ENCODE measurements at places on chromosomes 5 and 9.

GRCh38 chr5:138230261-138230660 lies 17.1 kb upstream of the CDC23 start:
- DNase-seq = no peak

- peak; percentile 10 for DNase-seq
Observed at GRCh38 chr9:5949103-5949699, 58.5 kb downstream of the MLANA start.

DNA sequence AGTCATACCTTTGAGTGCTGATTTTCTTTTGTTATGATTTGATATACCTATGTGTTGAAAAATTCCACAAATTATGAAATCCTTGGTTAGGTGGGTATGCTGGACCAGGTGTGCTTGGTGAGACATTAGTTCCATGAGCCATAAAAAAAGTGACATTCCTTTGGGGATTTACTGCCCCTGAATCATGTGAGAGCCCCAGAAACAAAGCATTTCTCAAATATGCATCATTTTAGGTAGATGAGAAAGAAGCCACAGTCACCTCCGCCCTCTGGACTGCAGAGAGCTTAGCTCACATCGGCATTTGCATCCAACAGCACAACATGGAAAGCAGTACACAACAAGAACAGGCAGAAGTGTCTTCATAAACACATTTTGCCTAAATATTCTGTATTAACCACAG lies 55.3 kb downstream of the DAP start:
- no peak for DNase-seq

DNA sequence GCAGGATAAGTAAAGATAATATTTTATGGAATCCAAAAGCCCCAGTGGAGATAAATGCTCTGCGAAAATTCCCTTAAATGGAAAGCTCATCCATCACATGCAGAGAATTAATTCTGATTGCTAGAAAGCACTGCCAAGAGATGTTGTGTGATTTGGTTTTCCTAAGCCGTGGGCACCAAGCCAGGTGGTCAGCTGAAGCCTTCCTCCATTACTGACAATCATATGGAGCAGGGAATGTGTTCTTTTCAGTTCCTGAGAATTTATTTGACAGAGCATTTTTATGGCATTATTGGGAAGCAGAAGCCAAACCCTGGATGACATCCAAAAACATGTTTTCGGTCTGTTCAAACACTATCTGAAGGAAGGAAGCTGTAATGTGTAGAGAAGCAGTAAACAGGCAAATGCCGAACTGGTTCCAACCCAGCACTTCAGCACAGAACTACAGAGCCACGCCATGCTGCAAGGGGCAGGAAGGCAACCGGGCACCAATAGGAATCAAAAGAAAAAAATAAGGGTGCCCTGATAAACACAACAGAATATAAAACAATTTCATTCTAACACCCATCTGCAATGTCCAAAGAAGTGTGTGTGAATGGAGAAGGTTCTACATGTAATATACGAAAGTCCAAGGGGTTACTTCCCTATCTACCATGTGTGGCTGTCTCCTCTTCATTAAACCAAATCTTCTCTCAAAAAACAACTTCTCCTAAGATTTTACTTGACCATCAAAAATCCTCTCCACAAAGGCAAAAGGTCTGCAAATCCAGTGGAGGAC lies 12.3 kb downstream of the ARSB start:
- no peak for DNase-seq

DNA sequence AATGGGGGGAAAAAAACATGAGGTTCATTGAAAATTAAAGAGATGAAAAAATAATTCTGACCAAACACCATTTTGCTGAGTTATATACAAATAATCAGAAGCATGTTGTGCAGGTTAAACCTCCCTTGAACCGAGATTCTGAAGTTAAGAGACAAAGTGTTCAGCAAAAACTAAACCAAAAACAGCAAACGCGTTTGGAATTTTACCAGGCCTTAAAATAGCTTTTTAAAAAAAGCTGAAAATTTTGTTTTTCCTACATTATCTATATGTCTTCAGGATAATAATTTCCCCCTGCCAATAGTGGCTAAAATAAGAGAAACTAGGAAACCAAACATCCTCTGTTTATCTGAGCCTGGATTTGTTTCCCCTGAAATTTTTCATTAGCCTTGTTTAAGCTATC lies 191.7 kb upstream of the DAPK1 start:
- no peak for DNase-seq

DNA sequence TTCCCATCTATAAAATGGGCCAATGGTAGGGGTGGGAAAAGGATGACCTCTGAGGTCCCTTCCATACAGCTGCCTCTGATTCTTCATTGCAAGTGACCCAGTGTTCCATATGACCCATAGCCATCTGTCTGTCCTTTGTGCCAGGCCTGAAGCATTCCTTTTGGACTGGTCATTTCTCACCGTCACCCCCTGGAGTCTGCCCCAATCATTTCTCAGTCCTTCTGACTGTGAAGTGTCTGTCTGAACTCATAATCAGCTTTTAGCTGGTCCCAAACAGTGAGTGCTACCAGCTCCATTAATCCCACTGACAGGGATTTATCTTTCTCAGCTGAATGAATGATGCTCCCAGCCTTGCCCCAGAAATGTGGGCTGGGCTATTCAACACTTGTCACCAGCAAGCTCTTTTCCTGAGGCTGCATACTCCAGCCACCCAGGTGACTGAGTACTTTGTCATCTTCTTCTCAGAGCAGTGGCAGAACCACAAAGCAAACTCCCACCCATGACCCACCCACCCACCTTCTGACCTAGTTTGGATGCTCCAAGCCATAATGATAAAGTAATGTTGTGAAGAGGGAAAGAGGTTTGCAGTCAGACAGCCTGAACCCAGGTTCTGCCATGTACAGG lies 37.4 kb downstream of the KCNIP1 start:
- no peak for DNase-seq

DNA sequence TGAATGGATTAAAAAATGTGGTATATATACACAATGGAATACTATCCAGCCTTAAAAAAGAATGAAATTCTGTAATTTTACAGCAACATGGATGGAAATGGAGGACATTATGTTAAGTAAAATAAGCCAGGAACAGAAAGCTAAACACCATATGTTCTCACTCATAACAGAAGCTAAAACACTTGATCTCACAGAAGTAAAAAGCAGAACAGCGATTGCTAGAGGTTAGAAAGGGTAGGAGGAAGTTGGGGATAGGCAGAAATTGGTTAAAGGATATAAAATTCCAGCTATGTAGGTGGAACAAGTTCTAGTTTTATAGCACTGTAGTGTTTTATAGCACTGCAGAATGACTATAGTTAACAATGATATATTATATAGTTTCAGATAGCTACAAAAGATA lies 15.8 kb downstream of the MARCHF3 start:
- DNase-seq = no peak

GRCh38 chr5:124701016-124701415 lies 45.4 kb downstream of the ZNF608 start:
- no peak for DNase-seq

DNA sequence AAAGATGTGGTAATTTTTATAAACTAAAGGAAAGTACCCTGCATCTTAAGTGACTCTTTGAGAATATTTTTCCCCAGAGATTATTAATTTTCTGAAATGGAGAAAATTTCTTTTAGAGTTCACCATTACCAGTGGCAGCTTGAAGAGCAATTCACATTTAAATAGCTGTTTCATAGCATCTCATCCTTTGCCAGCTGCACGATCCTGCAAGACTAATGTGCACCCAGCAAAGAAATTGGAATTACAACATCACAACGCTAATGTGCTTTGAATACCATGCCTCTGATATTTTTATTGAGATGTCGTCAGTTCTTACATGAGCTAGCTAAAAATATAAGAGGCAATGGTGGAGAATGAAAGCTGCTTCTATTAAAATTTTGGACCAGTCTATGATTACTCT lies 423.5 kb downstream of the TAF11L14 start:
- DNase-seq = no peak

GRCh38 chr5:16245956-16246355 lies 66.4 kb upstream of the MARCHF11 start:
- DNase-seq = no peak

GRCh38 chr5:65882278-65882677 lies 44.1 kb upstream of the ERBIN start:
- no peak for DNase-seq

DNA sequence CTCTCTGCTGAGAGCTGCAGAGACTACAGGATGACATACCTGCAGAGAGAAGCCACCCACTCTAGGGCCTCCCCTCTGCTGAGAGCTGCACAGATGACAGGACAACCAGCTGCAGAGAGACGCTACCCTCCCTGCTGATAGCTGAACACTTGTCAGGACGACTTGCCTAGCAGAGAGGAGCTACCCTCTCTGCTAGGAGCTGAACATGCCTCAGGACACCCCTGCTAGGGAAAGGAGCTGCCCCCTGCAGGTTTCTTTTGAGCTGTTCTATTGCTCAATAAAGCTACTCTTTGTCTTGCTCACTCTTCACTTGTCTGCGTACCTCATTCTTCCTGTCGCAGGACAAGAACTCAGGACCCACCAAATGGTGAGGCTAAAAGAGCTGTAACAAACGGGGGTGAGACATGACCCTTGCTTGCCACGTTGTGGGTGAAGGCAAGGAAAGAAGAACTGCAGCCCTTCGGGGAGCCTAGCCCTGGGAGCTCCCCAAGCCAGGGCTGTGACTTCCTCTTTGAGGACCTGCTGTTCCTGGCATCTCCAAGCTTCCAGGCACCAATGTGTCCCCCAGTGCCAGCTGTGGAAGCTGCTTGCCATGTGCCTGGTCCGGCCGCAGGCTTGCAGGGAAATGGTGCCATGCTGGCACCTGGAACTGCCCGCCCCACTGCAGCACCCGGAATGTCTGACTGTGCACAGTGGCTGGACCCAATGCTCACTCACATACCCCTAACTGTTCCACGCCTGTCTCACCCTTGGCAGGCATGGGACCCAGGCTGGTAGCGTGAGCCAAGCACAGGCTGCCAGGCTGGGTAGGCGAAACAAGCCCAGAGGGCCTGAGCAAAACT lies 5.1 kb upstream of the TESK1 start:
- no peak for DNase-seq

GRCh38 chr9:37732952-37733351 lies 20.7 kb upstream of the TRMT10B start:
- no peak for DNase-seq

- DNase-seq = no peak
Observed at GRCh38 chr9:135032868-135033460, 54.5 kb upstream of the OLFM1 start.

- no peak for DNase-seq
Observed at GRCh38 chr9:132164604-132165362, 2.9 kb downstream of the NTNG2 start.

GRCh38 chr9:61669352-61669751 lies 479.5 kb downstream of the SPATA31A7 start:
- no peak for DNase-seq

GRCh38 chr5:78467752-78468357 lies 107.4 kb downstream of the SCAMP1 start:
- DNase-seq = no peak

DNA sequence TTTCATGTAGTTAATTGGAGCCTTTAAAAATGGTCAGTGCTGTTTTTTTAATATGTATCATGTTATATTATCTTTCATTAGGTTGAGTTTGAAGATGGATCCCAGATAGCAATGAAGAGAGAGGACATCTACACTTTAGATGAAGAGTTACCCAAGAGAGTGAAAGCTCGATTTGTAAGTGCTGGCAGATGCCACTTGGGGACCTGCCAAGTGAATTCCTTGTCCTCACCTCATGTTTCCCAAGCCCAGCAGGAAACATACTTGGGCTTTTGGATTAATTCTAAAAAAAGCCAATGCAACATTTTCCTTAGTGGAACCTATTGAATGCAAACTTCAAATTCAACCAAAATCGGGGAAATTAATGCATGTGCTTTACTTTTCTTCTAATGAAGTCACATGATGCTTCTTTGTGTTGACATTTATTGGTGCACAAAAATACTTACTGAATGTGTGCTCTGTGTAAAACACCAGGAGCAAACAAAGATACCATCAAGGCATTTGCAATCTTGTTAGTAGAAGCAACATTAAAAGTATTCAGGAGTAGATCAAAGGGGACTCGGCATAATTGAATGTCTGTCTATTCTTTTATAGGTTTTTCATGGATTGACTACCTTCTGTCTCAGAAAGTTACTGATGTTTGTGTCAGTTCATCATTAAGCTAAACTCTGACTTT lies 412.1 kb downstream of the KDM4C start:
- no peak for DNase-seq

DNA sequence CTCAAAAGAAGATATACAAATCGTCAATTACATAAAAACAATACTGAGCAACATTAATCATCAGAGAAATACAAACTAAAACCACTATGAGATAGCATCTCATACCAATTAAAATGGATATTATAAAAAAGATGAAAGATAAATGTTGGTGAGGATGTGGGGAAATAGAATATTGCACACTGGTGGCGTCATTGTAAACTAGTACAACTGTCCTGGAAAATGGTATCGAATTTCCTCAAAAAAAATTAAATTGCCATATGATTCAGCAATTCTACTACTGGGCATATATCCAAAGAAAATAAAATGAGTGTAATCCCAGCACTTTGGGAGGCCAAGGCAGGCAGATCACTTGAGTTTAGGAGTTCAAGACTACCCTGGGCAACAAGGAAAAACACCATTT lies 326.0 kb upstream of the FTMT start:
- DNase-seq = no peak

- DNase-seq = no peak
Observed at GRCh38 chr9:93996863-93997262, 41.7 kb upstream of the BARX1 start.

GRCh38 chr9:112012026-112012902 lies 115.7 kb downstream of the UGCG start:
- DNase-seq = peak; percentile 81

DNA sequence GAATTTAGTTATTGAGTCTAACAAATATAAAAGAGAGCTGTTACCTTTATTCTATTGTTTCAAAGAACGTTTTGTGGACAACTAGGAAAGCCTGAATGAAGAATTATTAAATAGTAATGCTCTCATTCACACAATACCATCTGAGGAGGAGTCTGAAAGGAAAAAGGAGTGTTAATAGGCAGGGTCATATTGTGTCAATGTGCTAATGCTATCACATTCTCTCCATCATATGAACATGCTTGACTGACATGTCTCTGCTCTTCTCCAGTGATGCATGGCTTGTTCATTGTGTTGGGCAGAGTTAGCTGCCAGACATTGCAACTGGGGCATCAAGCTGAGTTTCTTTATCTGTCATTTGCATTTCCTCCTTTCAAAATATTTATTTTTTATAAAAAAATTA lies 1578.0 kb downstream of the MAT2B start:
- no peak for DNase-seq

- DNase-seq = peak; percentile 48
Observed at GRCh38 chr9:2620919-2621721, 467 bp upstream of the VLDLR start.

GRCh38 chr9:22383718-22384117 lies 62.9 kb upstream of the DMRTA1 start:
- no peak for DNase-seq

Measured in GM06990 (cell line).